Activated CD4-positive, CD25-positive, alpha-beta regulatory T cell treated with anti-CD3 and anti-CD28 coated beads, Interleukin-2, amount 50 U/mL, for 72 hours (primary cell): ENCODE measurements at places on chromosomes 5 and 9.

DNA sequence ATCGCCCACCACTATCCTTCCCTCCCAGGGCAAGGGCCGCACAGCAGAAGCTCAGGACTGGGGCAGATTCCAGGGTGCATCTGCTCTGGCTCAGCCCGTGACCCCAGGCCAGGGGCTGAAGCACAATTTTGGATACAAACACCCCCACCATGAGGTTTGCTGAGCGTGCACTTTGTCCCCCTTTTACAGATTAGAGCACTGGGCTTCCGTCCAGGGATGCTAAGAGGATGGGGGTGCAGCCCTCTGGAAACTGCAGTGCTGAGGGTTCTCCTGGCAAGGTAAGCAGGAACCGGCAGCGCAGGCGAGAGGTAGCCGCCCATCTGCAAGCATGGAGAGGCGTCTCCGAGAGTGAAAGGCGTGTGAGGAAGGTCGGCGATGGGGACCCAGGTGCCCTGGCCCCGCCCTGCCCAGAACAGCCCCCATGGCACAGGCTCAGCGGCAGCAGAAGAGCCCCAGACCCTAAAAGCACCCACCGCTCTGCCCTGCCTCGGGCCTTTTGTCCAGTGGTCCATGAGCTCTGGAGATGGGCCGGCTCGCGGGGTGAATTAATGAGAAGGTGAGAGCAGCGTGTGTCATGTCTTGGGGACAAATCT, 54.5 kb upstream of the OLFM1 start:
- DNase-seq = no peak

GRCh38 chr5:106423109-106423897, 1247.4 kb downstream of the EFNA5 start:
- DNase-seq = no peak

GRCh38 chr5:149355688-149356087, 2.2 kb upstream of the PCYOX1L start:
- DNase-seq = no peak

DNA sequence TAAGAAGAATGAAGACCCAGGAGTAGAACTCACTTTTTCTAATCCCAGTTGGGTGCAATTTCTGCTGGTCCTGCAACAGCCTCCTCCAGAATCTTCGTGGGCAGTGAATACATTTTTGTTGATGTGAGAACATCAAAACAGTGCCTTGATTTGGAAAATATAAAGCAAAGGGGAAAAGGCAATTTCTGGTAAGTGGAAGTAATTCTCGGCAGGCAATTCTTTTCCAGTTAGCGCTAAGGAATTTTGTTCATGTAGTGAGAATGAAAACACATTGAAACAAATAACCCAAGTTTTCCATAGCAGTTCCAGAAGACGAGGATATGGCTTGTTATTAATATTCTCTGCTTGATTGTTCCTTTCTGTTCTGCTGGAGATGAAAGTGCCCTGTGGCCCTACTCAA, 178.7 kb downstream of the SPATA31D1 start:
- no peak for DNase-seq

GRCh38 chr9:79573412-79573923, 1.7 kb downstream of the TLE4 start:
- DNase-seq = no peak

GRCh38 chr5:124460642-124461041, 285.8 kb downstream of the ZNF608 start:
- DNase-seq = no peak

GRCh38 chr5:39076101-39076756, 2.0 kb upstream of the RICTOR start:
- no peak for DNase-seq

DNA sequence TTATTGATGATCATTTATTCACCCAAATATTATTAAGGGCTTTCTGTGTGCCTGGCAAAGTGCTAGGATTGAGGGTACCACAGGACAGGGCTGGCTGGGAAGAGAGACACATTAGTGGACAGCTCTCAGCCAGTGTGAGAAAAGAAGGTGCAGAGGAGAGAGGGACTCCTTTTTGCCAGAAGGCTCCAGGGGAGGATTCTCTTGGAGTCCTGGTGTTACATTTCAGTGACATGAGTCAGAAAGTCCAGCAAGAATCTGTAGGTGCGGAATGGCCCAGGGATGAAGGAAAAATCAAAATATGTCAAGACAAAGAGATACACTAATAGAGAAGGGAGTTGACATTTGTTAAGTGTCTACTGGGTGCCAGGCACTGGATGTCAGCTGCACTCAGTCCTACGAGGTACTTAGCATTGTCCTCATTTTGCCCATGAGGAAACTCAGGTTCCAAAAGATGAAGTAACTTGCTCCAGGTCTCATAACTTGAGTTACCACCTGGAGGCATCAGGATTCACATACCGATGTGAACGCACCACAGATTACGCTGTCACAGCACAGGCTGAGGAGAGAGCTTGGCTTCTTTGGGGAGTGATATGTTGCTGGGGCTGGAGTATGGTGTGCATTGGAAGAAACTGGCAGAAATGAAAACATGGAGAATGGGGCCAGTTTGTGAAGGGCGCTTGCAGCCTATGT, 60.5 kb downstream of the RASGRF2 start:
- no peak for DNase-seq

GRCh38 chr9:89891221-89891590, 286.4 kb downstream of the GADD45G start:
- DNase-seq = no peak

DNA sequence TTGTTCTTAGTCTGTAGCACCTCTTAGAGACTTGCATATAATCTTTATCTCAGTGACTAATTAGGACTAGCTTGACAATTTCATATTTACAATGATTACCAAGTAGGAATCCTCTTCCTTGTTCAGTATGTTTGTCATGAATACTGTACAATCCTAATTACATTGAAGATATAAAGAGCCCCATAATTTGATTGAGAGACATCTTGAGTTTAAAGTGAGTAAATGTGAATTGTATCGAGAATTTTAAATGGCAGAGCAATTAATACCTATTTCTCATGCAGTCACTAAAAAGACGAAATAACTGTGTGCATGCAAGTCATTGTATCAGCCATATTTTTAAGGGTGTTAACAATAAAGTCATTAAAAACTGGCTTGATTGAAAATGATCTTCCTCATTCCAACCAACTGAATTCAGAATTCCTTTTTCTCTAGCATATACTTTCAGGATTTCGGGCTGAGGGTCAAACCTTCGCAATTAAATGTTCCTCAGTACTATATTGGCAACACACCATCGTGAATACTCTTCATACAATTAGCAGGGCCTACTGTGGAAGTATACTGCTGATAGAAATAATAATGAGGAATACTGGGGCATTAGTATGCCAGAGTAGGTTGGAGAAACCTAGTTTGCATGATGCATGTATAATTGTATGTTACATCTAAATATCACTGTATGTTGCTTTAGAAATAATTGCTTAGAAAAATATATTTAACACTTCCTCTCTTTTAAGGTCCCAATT, 284.7 kb upstream of the TMEM161B start:
- DNase-seq = no peak

- DNase-seq = no peak
Observed at GRCh38 chr5:145800181-145800580, 35.0 kb downstream of the PRELID2 start.

DNA sequence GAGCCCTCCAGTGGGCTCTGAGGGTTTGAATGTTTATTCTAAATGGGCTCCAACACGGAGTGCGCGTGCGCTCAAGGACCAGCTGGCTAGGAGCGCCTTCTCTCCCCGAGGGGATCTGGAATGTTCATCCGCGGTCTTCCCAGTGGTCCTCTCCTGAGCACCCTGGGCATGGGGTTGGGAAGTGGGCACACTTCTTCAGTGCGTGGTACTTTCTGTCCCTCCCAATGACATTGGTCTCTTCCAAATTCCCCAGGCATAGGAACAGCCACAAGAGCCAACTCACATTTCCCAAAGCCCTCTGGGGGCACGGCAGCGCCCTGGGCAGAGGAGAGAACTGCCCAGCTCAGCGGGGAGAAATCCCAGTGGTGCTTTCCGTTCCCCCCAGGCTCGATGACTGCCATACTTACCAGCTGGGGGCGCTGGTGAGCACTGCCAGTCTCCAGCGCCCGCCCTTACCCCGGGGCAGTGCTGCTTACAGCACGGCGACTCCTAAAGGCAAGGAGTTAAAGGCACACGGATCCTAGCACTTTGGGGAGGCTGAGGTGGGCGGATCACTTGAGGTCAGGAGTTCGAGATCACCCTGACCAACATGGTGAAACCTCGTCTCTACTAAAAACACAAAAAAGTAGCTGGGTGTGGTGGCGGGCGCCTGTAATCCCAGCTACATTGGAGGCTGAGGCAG, 29.9 kb upstream of the OBP2B start:
- peak; percentile 69 for DNase-seq
